H54 (cell line): ENCODE measurements at places on chromosomes 13 and 19.

DNA sequence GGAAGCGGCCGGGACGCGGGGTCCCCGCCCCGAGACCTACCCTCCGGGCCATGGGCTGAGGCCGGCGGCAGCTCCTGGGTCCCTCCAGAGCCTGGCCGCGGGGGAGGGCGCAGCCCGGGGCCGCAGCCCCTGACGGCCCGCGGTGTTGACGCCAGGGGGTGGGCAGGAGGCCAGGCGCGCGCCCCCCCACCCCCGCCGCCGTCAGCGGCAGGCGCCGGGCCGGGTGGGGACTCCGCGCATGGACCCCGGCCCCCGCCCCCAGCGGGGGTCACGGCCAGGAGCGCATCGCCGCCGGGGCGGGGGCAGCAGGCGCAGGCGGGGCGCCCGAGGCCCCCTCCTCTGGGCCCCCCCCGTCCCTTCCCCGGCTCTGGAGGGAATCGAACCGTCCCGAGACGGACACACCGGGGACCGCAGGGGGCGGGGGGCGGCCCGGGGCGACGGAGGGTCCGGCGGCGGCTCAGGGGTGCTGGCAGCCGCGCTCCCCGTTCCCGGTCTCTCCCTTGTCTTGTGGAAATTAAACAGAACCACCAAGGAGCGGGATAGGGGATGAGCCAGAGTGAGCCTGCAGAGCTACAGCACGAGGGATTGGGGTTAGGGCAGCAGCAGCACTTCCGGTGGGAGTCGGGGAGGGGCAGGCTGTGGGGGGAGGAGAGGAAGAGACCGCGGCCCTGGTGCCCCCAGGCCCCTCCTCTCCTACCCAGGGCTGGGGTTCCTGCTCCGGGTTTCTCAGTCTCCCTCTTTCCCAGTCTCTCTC, at the start of gene MEIS3:
Gene MEIS3 (minus strand): TSS at position 498 of the 754 bp plus-strand sequence. CDS start 446 bp downstream, at position 52.
- DNase-seq, result no peak

GRCh38 chr13:80379245-80379644, 38.3 kb upstream of the SPRY2 start:
- peak; percentile 9 for DNase-seq

GRCh38 chr13:50577806-50578205, 265.7 kb downstream of the DLEU7 start:
- DNase-seq, result no peak

DNA sequence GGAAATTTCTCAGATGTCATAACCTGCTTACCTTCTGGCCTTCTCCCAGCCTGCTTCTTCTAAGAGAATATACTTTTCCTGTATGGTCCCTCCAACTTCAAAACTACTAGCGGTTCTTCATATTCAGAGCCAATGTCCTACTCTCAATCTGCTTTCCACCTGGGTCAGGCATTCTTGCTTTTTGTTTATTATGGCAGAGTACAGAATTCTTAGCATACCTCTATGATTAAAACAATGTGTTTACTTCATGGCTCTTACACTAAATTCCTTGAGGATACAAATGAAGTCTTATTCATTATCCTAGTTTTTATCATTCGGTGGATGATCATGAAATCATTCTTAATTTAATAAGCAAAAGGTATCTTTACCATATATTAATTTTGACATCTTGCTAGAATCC, 484.2 kb upstream of the SLITRK1 start:
- no peak for DNase-seq

GRCh38 chr19:35088131-35088913, 27.3 kb upstream of the FXYD3 start:
- peak; percentile 95 for DNase-seq

GRCh38 chr13:98525456-98526181, 51.3 kb downstream of the STK24 start:
- no peak for DNase-seq

- DNase-seq, result peak; percentile 46
These were observed 4.3 kb upstream of the C5AR1 start for GRCh38 chr19:47305309-47305751.

- no peak for DNase-seq
These were observed 78.4 kb downstream of the MIPEP start for GRCh38 chr13:23810685-23811240.

GRCh38 chr13:46523972-46524752, 28.8 kb upstream of the LRCH1 start:
- no peak for DNase-seq

- DNase-seq, result no peak
These were observed 2.5 kb downstream of the NAPA start for GRCh38 chr19:47512183-47512947.

- DNase-seq, result no peak
These were observed 226.5 kb downstream of the FOXO1 start for GRCh38 chr13:40439928-40440327.

DNA sequence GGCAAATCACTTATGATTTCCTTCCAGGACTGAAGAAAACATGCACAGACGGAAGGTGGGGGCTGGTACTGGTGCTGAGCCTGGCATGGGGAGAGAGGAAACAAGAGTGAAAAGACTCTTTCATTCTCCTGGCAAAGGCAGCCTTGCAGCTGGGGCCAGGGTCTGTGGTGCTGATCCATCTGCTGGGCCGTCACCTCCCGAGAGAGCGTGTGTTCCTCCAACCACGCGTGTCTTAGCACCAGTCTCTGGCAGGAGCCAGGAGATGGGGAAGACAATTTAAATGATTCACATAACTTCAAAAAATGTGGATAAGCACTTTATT, 23.9 kb upstream of the SPART start:
- no peak for DNase-seq

- no peak for DNase-seq
These were observed 775 bp downstream of the RAX2 start for GRCh38 chr19:3771000-3771905.

DNA sequence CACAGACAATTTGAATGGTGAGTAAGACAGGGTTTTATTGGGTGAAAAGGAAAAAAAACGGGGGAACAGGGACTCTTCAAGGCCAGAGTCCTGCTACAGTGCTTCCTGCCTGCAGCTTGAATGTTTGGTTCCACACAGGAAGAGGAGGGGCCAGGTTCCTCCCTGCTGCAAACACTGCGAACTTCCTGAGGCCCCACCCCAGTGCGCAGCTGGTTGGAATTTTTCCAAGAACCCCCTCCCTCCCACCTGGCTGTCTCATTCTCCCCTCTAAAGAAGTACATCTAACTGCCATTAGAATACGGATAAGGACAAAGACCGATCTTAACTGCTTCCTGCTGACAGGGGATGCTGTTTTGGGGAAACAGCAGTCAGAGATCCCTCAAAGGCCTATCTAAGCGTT, 184.9 kb downstream of the GGACT start:
- no peak for DNase-seq

DNA sequence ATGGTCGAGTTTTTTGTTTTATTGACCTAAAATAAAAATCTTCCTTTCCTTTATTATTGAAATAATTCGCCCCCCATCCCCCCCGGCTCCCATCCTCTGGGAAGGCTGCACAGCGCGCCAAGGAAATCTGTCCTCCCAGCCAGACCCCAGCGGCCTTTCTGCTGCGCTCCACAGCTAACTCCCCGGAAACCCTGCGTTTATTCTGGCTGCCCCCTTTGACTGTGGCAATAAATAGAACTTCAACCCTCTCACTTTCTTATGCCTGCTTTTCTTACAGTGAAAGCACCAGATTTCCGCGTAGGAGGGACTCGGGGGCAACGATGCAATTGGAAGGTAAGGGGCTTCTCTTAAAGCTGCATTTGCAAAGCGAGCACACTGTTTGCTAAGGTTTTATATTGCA, 9.7 kb upstream of the C19orf12 start:
- DNase-seq, result no peak

- no peak for DNase-seq
These were observed 993.6 kb upstream of the SPRY2 start for GRCh38 chr13:81334481-81334880.

DNA sequence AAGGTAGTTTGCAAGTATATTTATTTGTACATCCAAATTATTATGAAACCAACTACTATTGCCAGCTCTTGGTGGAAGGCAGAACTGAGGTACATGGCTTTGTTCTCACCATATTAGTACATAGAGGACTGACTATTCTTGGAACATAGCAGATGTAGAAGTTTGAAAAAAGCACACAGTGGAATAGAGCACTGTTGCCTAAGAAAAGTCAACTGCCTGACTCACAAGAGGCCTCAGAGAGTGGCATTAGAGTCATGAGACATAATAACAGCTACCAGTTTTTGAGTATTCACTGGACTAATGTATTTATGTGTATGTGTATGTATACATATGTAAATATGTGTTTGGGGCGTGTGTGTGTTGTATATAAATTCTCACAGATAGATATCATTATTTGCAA, 8.3 kb upstream of the PCDH20 start:
- no peak for DNase-seq
